T follicular helper cell (primary cell): ENCODE measurements at places on chromosomes 12 and 14.

GRCh38 chr12:94239332-94239993, 91.1 kb downstream of the PLXNC1 start:
- no peak for DNase-seq

DNA sequence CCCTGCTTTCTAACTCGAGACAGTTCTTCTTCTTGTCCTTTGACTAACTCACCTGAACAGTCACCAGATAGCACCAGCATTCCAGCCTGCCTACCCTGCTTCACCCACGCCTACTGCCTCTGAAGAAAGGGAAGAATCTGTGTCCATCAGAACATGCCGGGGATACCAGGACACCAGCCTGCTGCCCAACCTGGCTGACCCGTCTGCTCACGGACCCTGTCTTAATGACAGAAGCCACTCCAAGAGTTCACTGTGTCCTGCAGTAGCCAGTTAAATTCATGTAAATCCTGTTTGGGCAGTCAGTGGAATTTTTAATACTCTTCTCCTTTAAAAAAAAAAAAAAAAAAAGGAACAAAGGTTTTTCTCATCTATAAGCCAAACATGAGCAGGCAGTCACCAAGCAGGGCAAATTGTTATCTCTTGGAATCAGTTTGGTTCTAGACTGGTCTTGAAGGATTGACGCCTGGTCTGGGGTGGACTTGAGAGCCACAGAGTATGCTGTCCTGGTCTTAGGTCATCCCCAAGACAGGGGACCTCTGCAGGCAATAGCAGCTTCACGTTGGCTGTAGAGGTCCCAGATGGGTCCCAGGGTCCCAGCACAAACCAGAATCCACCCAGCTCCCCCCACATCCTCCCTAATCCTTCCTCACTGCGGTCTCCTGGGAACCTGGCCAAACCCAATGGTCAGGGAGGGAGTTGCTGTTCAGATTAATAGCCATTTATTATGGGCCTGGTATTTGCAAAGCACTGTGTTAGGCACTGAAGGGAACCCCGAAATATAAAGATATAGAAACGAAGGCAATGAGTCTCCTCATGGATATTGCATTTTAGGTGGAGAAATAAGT, 181.1 kb upstream of the HIF1A start:
- no peak for DNase-seq

GRCh38 chr12:79933532-79934264, 1.2 kb downstream of the PPP1R12A start:
- no peak for DNase-seq

- no peak for DNase-seq
These were observed 114.7 kb upstream of the FKBP4 start for GRCh38 chr12:2679816-2680675.

- DNase-seq: no peak
These were observed 122.9 kb downstream of the PPHLN1 start for GRCh38 chr12:42448841-42449240.

DNA sequence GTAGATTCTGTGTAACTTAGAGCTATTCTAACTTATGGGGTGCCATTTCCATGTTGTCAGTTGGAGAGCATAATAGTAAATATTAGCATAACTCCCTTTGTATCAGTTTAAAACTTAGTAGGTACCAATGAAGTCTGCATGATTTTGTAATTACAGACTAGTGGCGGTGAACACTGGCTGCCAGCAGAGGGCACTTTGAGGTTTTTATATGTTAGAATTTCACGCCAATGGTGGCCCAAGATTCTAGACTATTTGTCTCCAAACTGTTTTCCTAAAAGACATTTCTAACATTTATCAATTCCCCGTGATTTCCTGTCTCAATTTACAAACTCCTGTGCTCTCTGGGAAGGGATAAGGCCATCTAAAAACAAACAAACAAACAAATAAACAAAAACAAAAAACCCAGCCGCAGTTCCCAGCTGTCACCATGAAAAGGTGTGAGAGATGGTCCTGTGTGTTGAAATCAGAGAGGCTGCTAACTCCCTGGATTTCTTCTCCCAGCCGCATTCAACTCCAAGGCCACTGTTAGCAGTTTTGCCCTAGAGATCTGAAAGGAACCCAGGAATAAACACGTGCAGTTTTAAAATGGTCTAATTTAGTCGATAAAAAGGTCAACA, 57.6 kb downstream of the BRMS1L start:
- DNase-seq: no peak
